M059J (cell line): ENCODE measurements at places on chromosomes 1 and 21. TPM values are rescaled to one million over a fixed set of nuclear protein-coding genes. Genes with fewer than 3 reads are reported as not detected.

The TEX38 gene
- not detected in 2 replicates for total RNA-seq

The SV2A gene
- total RNA-seq: 13.1 and 20.5 TPM in 2 replicates

The PRR9 gene
- total RNA-seq: not detected in 2 replicates

The ZNF683 gene
- total RNA-seq: not detected in 2 replicates

The SMIM1 gene
- total RNA-seq: not detected in 2 replicates

The GJA5 gene
- total RNA-seq: 1.3 and 2.6 TPM in 2 replicates

The CA14 gene
- total RNA-seq: not detected in 2 replicates

The F13B gene
- total RNA-seq: not detected in 2 replicates

The LEFTY2 gene
- total RNA-seq: not detected in 2 replicates

The ADIPOR1 gene
- 149 and 150 TPM in 2 replicates for total RNA-seq

The WDR64 gene
- total RNA-seq: not detected in 2 replicates

The PLA2G2F gene
- total RNA-seq: not detected in 2 replicates

The EMC1 gene
- total RNA-seq: 118 and 120 TPM in 2 replicates

GRCh38 chr1:205229399-205229871, 1.7 kb downstream of the TMCC2 start:
- DNase-seq: peak; percentile 61

DNA sequence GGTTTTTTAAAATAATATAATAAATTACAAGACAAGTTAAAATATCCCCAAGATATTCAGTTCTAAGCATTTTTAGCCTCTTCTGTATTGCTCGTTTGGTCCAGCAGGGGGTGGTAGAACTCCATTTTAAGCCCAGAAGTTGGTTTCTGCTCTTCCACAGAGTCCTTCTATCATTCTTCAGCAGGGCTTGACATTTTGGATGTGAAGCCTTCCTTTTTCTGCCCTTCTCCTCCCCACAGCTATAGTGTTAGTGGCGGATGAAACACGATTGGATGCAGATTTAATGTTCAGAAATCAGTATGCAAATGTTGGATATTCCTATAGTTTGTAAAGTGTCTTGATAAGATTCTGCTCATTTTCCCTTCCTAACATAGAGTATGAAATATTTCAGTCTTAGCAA, 1.4 kb downstream of the NCAM2 start:
- DNase-seq: peak; percentile 35

GRCh38 chr1:26046246-26047095, 553 bp upstream of the SLC30A2 start:
- DNase-seq: no peak

- DNase-seq: peak; percentile 88
Measured at GRCh38 chr1:117171900-117172511, 38.7 kb downstream of the VTCN1 start.

DNA sequence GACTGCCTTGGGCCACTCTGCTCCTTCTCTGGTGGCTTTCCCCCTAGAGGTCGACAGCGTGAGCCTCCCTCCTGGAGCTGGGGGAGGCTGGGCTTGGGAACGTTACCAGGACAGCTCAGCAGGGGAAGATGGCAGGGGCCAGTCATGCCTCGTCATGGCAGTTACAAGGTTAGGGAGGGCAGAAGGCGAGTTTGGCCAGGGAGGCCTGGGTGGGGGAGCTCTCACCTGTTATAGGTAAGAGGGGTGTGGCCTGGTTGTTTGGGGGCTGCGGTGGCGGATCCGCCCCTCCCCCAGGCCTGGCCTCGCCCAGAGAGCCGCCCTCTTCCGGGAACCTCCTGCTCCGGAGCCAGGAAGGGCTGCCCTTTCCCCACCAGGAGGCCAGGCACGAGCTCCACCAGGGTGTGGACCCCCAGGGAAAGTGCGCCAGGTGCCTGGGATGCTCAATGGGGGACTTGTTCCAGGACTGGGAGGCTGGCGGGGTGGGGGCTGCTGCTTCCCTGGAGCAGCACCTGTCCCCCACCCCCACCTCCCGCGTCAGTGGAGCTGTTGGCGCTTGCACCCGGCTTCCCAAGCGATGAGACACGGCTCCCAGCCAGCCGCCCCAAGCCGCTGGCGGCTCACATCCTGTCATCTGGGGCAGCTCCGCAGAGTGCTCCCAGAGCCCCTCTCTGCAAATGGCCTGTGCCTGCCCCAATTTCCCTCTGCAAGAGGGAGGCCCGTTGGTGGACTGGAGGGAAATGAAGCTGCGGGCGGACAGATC, 23.6 kb upstream of the PKP1 start:
- DNase-seq: peak; percentile 76

DNA sequence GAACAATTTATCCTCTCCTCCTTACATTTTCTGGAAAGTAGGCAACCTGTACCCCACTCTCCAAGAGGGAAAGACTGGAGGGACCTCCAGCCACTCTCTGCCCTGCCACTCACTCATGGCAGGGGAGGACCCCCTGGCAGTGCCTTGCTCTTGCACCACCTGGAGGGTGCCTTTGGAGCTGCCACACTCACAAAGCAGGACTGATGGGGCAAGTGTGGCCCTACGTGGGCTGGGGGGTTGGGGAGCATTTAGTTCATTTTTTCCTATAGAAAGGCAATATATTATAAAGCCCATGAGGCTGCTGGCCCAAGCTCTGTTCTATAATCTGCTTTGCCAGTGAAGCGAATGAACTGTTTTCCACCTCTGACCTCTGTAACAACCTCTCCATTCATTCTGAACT, 50.3 kb downstream of the GPR161 start:
- no peak for DNase-seq

DNA sequence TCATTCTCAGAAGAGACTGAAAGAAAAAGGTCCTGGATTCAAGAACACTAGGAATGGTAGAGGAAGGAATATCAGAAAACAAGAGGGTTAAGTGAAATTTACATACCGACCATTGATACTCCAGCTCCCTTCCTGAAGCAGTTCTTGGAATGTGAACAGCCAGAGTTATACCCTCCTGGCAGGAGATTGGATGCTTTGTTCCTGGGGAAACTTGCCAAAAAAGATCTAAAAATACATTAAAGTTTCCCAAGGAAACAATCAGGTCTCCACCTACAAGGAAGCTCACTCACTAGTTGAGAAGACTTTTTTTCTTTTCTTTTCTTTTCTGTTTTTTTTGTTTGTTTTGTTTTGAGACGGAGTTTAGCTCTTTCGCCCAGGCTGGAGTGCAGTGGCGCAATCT, 91.1 kb downstream of the HLX start:
- DNase-seq: peak; percentile 49

GRCh38 chr21:25080141-25080540, 527.1 kb downstream of the MRPL39 start:
- peak; percentile 9 for DNase-seq

GRCh38 chr1:38044221-38045215, 2.1 kb downstream of the POU3F1 start:
- DNase-seq: no peak

DNA sequence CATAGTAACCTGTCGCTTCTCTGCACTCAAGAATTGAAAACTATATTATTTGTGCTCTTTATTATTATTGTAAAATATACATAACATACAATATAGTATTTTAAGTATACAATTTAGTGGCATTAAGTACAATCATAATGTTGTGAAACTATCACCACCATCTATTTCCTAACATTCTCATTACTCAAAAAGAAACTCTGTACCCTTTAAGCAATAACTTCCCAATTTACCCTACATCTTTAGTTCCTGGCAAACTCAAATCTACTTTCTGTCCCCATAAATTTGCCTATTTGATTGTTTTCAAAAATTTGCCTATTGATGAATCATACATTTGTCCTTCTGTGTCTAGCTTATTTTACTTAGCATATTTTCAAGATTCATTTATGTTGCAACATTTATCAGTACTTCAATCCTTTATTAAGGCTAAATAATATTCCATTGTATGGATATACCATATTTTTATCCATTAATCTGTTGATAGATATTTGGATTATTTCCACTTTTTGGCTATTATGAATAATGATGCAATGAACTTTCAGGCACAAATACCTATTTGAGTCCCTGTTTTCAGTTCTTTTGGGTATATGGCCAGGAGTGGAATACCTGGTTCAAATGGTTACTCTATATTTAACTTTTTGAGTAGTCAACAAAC, 99.6 kb upstream of the DMRTA2 start:
- no peak for DNase-seq

DNA sequence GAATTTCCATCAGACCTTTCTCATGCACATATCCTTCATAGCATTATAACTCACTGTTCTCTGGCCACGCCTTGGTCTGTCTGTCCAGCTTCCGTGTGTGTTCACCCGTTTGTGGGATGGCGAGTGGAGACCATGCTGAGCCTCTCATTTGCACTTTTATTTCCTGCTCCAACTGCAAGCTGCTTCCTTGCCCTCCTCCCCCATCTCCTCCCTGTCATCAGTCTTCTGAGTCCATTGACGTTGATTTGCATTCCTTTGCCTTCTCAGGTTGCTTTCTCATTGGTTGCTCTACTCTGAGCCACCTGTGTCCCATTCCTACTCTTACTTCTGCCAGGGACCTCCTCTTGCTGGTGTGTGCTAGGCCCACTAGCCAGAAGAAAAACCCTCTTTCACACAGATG, 146.4 kb downstream of the NOS1AP start:
- DNase-seq: no peak

DNA sequence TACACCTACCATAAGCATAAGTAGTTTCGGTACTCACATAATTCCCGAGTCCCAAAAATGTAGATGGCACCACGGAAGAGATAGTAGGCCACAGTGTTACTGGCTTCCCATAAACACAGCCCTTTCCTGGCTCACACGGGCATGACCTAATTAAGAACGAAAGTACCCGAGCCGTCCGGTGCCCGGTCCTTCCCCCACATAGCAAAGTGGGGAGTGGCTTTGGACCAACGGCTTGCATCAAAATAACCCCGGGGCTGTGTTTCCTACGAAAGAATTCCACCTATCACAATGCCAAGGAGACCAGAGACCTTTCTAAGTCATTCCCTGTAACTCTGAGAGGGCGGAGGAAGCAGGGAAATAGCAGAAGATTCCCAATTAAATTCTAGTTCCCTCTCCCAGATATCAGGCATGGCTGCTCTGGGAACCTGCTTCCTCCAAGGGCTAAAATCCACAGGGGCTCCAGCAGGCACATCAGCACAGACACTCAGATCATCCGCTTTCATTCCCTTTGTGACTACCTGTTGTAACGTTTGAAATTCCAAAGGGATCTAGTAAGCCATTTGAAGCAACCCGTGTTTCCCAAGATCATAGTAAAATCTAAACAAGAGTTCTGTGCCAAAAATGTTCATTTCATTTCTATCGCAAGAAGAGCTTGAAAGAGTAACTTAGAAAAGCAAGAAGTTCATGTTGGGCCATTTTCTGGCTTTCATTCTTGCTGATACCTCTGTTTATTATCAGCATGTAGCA, at the start of gene TMPRSS3:
TMPRSS3 (minus strand) TSS at position 148 of the 747 bp plus-strand sequence. CDS start 635 bp downstream, outside the sequence.
- peak; percentile 39 for DNase-seq

GRCh38 chr1:100430325-100430756, 78.0 kb downstream of the CDC14A start:
- DNase-seq: no peak

DNA sequence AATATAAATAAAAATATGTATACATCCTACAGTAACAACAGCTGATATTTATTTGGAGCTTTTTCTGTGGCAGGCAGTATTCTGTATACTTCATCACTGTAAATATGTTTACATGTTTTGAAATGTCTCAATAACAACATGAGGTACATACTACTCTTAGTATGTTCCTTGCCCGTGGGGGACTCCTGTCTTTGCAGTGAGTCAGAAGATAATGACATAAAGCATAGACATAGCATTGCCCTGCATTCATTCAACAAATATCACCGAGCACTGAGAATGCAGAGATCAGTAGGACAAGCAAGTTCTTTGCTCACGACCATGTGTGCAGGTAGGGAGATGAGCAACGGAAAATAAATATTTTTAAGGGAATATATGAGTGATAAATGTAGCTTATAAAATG, 246.5 kb downstream of the LTN1 start:
- no peak for DNase-seq

DNA sequence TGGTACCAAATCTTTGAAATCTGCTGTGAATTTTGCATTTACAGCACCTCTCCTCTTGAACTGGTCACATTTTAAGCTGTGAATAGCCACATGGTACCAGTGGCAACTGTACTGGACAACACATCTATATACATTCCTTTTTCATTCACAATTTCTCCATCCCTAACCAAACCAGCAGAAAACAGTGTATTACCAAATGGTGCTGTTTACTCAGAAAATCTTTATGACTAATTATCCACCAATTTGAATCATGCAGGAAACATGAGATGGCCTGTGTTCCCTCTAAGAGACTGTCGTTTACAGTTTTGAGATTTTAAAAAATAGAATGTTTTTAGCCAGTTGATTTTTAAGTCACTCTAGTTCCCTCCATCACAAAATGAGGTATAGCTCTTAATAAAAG, 17.6 kb upstream of the CCT8 start:
- DNase-seq: peak; percentile 86

DNA sequence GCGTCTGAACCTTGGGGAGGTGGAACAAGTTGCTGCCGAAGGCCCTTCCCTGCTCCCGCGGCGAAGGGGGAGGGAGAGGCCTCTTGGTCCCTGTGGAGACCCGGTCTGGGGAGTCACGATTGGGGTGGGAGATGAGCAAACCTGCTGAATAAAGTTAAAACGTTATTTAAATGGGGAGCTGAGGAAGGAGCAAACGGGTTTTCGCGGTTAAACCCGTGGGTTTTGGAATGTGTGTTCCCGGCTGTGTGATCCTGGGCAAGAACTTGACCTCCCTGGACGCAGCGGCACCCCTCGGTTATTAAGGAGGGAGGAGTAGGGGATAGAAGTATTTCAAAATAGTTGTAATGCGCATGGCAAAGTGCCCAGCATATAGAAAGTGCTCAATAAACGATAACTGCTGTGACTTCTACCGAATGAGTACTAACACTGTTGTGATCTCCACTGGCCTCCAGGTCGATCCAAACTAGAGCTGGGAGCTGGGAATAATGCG, 3.4 kb downstream of the FAM110D start:
- no peak for DNase-seq

DNA sequence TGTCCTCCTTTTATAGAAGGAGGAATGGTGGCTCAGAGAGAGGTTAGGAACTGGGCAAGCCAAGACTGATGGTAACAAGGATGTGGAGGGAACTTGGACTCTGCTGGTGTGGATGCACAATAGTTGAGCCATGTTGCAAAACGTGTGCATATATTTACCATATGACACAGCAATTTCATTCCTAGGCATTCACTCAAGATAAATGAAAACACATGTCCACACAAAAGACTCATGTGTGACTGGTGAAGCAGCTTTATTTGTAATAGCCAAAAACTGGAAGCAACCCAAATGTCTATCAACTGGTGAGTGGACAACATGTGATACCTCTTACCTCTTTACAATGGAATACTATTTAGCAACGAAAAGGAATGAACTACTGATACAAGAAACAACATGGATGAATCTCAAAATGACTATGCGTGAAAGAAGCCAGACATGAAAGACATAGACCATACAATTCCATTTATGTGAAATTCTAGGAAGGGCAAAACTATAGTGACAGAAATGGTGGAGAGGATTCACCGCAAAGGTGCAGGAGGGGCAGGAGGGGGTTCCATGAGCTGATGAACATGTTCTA, 36.2 kb downstream of the CAMK2N1 start:
- no peak for DNase-seq

- peak; percentile 82 for DNase-seq
Measured at GRCh38 chr1:37958690-37959089, 11.8 kb upstream of the INPP5B start.

GRCh38 chr1:55129194-55129728, 85.9 kb downstream of the USP24 start:
- DNase-seq: peak; percentile 95

- DNase-seq: no peak
Measured at GRCh38 chr1:42138586-42138985, 14.6 kb upstream of the GUCA2B start.
